ENCODE measurements at places on chromosomes 3 and 15.

GRCh38 chr3:174408310-174408709 lies 450.8 kb upstream of the NAALADL2 start:
- peak; percentile 61 for DNase-seq

DNA sequence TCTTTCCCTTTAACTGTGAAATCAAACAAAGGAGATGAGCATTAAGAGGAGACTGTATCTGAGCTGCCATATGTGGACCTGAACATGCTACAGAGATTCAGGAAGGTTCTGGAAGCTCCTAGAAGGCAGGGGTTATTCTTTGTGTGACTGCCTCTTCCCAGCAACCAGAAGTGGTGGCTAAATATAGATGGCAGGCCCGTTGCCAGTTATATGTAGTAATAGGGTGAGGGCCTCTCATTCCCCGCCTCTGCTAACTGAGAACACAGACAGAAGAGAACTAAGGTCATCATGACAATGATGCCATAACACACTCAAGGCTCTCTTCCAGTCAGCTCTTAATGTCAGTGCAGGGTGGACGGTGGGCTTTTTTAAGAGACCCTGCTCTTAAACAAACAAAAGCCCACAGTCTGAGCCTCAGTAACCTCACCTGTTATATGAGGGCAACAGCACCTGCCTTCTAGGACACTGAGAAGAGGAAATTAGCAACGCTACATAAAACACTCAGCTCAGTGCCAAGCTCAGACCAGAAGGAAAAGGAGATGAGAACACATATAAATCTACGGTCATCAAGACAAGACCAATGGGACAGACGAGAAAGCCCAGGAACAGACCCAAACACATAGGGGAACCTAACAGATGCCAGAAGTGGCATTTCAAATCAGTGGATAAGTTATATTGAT lies 22.3 kb downstream of the CFAP92 start:
- peak; percentile 5 for DNase-seq

DNA sequence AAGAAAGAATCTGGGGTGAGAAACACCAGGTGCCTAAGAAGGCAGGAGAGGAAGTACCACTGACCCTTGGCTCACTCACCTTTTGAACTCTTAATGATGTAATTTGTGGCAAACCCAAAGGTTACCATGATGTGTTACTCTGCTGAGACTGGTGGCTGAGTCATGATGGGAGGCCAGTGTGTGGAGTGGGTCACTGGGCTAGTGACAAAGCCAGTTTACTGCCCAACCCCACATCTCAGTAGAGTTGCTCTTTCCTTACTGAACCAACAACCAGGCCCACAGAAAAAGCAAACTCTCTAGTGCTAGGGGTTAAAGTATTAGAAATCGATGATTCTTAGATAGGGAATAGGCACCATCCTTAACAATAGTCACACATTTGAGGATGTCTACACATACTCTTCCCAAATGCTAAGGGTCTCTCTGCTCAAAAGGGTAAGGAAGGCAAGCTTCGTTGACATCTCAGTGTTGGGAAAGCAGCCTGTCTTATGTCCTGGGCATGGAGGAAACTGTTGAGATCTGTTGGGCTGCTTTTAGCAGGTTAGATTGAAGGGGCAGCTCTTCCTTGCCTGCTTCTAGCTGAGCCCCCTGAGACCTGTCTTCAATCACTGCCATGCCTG lies 3.1 kb downstream of the RBP2 start:
- no peak for DNase-seq

DNA sequence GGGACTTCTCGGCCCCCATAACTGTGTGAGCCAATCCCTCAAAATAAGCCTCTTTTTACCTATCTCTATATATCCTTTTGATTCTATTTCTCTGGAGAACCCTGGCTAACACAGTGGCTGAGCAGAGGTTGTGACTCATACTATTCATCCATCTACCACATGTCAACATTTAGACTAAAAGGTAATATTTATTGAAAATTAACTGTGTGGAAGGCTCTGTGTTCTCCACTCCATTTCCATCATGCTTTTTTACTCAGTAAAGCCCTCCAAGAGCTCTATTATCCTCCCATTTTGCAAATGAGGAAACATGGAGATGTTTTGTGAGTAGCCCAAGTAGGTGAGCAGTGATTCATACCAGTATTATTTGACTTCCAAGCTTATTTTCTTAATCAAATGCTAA lies 217.9 kb upstream of the DCBLD2 start:
- DNase-seq = peak; percentile 36

GRCh38 chr15:28948036-28948435 lies 62.3 kb downstream of the APBA2 start:
- DNase-seq = no peak

GRCh38 chr3:172285844-172286243 lies 162.4 kb downstream of the GHSR start:
- peak; percentile 70 for DNase-seq
